Stimulated activated CD8-positive, alpha-beta memory T cell treated with anti-CD3 and anti-CD28 coated beads, Interleukin-4, amount 100 ng/mL, for 1 hour (primary cell): ENCODE measurements at places on chromosomes 4 and X.

GRCh38 chr4:140213116-140213515, 59.1 kb upstream of the MAML3 start:
- no peak for DNase-seq

GRCh38 chr4:3389233-3390215, 52.2 kb upstream of the HGFAC start:
- DNase-seq: no peak

DNA sequence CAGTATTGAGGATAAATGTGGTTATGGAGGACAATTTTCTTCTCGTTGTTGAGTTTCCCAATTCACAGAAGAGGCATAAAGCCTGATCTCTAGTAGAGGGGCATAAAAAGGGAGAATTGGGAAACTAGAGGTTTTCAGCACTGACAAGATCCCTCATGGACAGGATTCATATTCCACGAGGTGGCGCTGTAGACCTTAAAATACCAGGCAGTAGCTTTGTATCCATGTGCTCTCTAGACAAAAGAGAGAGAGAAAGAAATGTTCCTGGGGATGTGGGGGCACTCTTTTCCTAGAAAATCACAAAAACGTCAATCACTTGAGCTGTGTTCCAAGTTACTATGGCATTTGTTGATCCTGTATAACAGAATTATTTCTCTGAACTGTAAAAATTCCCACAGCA, 128.3 kb downstream of the MAGEE1 start:
- DNase-seq: no peak

DNA sequence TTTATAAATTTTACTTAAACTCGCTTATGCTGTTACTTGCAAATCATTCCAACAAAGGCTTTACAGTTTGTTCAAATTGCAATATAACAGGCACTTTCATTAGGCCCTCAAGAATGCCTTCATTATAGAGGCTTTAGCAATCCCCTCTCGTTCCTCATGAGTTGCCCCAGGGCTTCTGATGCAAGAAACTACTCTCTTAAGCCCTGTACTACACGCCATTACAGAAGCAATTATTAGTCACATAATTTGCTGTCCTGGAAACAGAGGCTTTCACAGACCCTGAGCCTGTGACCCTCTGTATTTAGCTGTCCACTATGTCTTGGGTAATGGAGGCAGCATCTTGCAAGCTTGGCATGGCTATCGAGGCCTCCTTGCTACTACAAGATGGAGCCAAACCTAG, 965.9 kb upstream of the DIAPH2 start:
- no peak for DNase-seq

- DNase-seq: no peak
Observed at GRCh38 chrX:12480956-12481355, 310.3 kb upstream of the PRPS2 start.

DNA sequence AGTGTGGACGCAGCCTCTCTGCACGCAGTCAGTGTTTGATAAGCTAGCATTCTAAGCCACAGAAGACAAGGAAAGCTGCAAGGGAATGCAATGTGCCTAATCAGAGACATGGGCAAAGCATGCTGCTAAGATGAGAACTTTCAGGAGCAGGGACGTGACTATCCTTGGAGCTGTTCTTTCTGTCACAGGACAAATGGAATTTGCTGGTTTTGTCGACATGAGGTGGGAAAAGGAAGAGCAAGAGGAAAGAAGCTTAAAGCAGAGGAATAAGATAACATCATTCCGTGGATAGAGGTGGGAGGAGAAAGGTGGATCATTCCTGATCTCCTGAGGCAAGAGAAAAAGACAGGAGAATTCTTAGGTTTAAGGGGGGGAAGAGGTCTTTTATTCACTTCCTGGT, 33.7 kb downstream of the RBM47 start:
- DNase-seq: no peak

DNA sequence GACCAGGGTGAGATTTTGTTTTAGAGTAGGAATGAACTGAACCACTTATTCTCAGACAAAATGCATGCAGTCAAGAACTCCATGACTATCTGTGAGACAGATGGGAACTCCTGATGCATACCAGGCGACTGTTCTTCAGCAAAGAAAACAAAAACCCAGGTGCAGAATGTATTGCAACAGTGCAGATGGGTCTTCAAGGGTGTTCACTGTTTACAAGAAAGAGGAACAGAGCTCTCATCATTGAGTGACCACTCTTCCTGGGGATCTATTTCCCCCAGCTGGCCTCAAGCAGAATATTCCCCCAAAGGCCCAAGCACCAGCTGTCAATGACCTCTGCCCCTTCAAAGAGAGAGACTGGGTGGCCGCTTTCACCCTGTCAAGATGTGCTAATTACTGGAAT, 39.7 kb upstream of the BMP3 start:
- DNase-seq: no peak

- DNase-seq: no peak
Observed at GRCh38 chr4:164508771-164509170, 245.2 kb upstream of the SMIM31 start.

DNA sequence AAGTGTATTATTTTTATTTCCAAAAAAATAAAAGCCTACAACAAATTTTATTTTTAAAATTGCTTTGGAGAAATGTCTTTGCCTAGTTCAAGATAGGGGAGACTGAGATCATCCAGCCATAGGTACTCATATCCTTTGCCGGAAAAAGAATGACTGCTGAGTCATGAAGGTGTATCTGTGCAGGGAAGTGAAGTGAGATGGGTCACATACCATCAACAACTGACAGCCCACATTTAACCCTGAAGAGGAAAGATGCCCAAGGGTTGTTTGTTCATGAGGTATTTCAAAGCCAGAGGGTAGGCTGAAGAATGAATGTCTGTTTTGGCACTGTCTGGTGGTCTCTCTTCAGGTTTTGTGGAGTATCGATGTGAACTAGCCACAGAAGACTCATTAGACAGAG, 106.7 kb upstream of the TTC29 start:
- DNase-seq: no peak

- DNase-seq: no peak
Observed at GRCh38 chrX:133754657-133755056, 230.7 kb downstream of the GPC3 start.

- no peak for DNase-seq
Observed at GRCh38 chr4:103076747-103077347, at the start of gene SLC9B2. Gene SLC9B2 (minus strand): TSS chr4:103076761. CDS start chr4:103067550, 9,211 bp downstream.

DNA sequence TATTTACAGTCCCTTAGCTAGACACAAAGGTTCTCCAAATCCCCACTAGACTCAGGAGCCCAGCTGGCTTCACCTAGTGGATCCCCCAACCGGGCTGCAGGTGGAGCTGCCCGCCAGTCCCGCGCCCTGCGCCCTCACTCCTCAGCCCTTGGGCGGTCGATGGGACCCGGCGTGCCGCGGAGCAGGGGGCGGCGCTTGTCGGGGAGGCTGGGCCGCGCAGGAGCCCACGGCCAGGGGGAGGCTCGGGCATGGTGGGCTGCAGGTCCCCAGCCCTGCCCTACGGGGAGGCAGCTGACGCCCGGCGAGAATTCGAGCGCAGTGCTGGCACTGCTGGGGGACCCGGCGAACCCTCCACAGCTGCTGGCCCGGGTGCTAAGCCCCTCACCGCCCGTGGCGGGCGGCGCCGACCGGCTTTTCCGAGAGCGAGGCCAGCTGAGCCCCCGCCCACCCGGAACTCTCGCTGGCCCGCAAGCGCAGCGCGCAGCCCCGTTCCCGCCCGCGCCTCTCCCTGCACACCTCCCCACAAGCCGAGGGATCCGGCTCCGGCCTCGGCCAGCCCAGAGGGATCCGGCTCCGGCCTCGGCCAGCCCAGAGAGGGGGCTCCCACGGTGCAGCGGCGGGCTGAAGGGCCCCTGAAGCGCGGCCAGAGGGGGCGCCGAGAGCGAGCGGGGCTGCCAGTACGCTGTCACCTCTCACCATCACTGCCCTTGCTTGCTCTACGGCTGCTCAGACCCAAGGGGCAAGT, 39.4 kb downstream of the WFS1 start:
- no peak for DNase-seq

DNA sequence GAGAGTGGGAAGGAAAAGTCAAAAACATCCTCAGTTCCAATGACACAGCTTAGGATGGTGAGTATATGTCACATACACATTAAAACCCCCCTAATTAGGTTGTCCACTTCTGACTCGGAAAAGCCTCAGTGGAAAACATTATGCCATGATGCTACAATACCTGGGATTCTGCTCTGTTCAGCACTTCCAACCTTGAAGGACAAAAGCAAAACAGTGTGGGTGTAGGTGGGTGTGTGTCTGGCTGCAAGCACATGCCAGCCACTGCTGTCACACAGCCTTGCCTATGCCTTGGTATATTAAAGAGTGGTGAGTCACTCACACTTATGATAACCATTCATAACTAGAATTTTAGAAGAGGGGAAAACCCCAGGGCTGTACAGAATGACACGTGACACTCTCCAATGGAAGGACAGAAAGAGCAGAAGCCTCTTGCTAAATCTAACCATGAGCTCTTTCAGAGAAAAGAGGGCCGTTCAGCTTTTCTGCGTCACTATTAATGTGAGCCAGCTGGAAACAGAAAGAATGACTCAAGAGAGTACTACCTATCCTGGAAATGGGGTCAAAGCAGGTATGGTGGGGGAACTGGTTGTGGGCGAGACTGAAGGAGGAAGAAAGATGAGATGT, 159.6 kb downstream of the TET2 start:
- DNase-seq: no peak

GRCh38 chr4:6426571-6427438, 45.6 kb downstream of the PPP2R2C start:
- no peak for DNase-seq

- DNase-seq: no peak
Observed at GRCh38 chr4:52052475-52052780, 1.3 kb downstream of the SPATA18 start.

GRCh38 chr4:95178938-95179337, 369.8 kb downstream of the UNC5C start:
- no peak for DNase-seq

DNA sequence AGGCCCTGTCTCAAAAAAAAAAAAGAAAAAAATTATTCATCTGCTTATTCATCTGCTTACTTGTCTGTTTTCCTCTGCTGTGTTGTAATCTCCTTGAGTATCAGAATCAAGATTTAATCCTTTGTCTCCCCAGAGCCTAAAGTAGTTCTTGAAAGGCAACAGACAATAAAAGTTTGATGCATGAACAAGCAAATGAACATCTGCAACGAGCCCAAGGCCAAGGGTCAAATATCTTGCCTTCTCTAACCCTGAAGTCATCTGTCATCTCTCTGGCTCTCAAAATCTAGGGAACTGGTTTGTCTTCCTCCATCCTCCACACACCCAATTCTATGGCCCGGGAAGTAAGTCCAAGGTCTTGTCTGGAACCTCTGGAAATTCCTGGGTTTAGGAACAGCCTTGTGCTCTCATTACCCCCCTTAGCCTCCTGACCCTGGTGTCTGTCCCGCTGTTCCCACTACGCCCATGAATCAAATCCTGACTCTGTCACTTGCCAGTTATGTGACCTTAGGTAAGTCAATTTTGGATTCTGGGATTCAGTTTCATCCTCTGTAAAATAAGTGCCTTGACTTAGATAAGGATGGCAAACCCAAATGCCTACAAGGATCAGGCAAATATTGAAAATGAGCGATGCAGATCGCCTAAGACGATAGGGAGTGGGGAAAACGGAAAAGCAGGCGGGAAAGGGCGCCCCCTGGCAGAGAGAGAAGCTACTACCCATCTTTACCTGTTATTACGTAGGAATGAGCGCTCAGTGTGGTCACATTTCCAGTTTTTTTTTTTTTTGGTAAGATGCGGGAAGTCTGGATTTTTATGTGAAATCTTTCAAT, 102.7 kb upstream of the DHX15 start:
- no peak for DNase-seq

- no peak for DNase-seq
Observed at GRCh38 chrX:2502668-2503519, 2.1 kb upstream of the DHRSX start.

DNA sequence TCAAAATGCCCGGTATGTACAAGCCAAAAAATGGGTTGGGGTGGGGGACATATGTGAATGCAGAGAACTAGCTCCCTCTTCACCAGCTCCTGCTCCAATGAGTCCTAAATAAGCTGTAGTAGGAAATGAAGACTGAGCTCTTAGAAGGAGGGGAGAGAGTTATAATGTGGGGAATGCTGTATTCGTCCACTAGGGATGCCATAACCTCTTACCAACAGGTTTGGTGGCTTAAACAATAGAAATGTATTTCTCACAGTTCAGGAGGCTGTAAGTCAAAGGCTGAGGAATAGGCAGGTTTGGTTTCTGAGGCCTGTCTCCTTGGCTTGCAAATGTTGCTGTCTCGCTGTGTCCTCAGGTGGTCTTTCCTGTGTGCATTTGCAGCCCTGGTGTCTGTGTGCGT, 4.4 kb upstream of the INPP4B start:
- no peak for DNase-seq

- no peak for DNase-seq
Observed at GRCh38 chrX:70421618-70422017, 1.5 kb upstream of the GDPD2 start.

DNA sequence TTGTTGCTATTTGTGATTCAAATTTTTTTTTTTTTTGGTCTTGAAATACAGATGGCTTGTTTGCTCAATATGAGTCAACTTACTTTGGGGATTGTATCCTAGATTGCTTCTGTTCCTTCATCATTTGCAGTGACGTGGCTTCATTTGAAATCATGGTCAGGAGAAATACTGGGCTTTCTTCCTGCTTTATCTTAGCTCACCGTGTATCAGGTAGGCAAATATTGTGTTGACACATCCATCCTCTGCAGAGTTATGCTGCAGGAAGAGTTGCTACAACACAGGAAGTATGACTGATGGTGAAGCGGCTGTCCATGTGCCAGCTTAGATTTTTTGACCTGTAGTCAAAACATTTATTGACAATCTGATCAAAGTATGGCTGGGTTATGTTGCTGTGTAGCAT, 232.2 kb downstream of the C4orf33 start:
- DNase-seq: no peak

DNA sequence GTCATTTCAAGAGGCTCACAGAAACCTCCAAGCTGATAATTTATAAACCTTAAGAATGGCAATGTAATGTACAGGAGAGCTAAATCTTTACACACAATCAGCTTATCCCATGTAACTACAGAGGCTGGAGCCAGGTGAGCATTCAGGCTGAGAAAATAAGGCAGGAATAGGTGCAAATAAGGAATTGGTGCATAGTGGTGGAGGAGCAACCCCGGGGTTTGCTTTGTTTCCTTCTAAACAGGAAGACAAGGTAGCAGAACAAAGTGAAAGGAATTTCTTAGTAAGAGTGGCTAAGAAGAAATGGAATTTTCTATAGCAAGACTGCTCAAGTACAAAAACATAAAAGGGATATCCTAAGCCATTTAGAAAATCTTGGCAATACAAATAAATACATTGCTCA, 82.4 kb downstream of the NR3C2 start:
- no peak for DNase-seq

GRCh38 chr4:48110452-48110978, 23.5 kb downstream of the TXK start:
- DNase-seq: no peak

- no peak for DNase-seq
Observed at GRCh38 chrX:16577483-16578029, 72.4 kb upstream of the S100G start.

GRCh38 chr4:73222466-73223257, 35.9 kb downstream of the ANKRD17 start:
- peak; percentile 5 for DNase-seq

GRCh38 chr4:133596459-133596858, 447.4 kb downstream of the PCDH10 start:
- DNase-seq: no peak
